Stimulated activated CD4-positive, alpha-beta T cell treated with anti-CD3 and anti-CD28 coated beads, TNF-alpha, amount 100 ng/mL, for 48 hours (primary cell): ENCODE measurements at places on chromosomes 12 and 14.

- no peak for DNase-seq
These were observed 165.3 kb downstream of the DICER1 start for GRCh38 chr14:94992046-94992445.

- DNase-seq = no peak
These were observed 201.9 kb downstream of the FOXN3 start for GRCh38 chr14:89215114-89215513.

- DNase-seq = no peak
These were observed 72.6 kb downstream of the SLC2A13 start for GRCh38 chr12:40033242-40033630.

DNA sequence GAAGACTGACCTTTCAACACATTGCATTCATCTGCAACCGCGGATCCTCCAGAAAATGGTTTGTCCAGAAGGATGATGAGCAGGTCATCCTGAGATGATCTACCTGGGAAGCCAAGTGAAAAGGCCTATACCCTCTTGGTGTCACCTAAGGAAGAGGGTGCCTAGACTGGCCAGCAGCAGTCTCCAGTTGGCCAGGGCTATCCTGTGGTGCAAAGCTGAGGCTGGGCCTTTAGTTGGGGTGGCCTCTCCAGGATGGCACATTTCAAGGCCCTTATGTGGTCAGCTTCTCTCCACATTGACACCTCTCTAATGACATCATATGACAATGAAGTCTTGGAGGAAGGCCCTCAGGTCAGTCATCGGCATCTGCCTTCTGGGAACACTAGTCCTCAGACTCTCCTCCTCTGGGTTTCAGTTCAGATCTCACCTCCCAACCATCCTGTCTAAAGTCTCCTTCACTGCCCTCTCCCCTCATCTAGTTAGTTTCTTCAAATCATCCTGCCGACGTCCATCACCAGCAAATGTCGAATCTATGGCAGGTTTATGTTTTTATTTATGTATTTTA, 3.3 kb upstream of the SLC22A17 start:
- no peak for DNase-seq

GRCh38 chr12:124847113-124848074, 16.3 kb downstream of the SCARB1 start:
- DNase-seq = no peak

GRCh38 chr12:131097202-131098177, 143.8 kb downstream of the ADGRD1 start:
- DNase-seq = no peak
